Suppressor macrophage treated with lipopolysaccharide for 4 hours (primary cell): ENCODE measurements at places on chromosomes 1 and 21.

DNA sequence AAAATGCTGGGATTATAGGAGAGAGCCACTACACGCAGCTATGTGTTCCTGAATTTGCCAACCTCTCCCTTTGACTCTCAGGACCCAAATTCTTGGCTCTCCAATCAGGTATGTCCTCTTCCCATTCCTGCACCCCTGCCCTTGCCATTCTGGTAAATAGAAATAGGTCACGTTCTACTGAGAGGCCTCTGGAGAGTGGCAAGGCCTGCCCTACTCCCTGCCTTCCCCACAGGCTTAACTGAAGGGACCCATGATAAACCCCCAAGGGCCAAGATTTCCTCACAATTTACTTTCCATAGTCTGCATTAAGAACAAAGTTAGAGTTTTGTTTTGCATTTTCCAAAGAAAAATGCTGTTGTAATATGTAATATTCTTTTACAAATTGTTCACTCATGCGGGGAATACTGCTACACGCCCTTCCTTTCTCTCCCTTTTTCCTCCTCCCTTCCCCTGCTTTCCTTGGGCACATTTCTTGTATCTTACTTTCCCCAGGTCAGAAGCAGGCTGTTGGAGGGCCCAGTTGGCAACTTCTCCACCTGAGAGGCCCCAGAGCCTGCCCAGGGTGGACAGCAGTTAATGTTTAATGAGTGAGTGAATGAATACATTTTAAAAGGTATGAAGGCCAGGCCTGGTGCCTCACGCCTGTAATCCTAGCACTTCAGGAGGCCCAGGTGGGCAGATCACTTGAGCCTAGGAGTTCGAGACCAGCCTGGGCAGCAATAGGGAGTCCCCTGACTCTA lies 33.9 kb upstream of the PUM1 start:
- DNase-seq: no peak

DNA sequence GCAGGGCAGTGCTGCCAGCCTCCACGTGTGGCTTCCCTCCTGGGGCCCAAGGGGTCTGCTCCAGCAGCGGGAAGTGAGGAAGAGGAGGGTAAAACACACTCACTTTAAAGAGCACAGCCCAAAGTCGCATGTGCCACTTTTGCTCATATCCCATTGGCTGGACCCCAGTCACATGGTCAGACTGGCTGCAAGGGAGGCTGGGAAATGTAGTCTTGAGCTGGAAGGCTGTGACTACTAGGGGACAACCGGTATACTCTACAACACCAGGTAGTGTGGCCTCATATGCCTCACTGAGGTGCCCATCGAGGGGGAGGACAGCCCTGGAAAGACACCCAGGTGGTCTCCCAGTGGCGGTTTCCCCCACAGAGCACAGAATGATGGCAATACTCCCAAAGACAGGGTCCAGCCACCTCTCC lies 45.2 kb downstream of the CAMK2N1 start:
- DNase-seq: peak; percentile 23

DNA sequence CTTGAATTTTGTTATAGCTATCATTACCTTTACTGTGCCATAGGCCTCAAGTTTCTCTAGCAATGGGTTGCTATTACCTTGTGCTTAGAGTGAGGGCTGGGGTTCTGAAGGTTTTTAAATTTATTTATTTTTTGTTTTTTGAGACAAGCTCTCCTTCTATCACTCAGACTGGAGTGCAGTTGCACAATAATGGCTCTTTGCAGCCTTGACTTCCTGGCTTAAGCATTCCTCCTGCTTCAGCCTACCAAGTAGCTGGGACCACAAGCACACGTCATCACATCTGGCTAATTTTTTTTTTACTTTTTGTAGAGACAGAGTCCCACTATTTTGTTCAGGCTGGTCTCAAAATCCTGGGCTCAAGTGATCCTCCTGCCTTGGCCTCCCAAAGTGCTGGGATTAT lies 41.5 kb downstream of the SNX27 start:
- peak; percentile 72 for DNase-seq

- no peak for DNase-seq
Observed at GRCh38 chr1:18814874-18815531, 44.5 kb downstream of the TAS1R2 start.

GRCh38 chr1:236812334-236813030 lies 17.4 kb downstream of the MTR start:
- no peak for DNase-seq

GRCh38 chr1:156480411-156481192 lies 20.0 kb downstream of the MEF2D start:
- peak; percentile 85 for DNase-seq

DNA sequence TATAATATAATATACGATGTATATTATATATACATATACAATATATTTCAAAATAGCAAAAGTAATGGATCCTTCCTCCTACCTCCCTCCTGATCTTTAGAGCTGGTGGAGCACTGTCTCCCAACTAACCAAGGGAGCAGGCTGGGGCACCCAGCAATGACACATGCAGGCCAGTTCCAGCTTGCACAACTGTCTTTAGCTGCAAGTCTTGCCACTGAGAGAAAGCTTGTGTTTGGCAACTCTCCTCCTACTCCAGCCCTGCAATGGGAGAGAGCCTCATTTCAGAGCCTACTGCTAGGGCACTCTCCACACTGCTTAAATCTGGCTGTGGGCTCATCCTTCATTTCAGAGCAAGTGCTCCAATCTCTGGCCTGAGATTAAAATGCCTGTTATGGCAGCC lies 469.8 kb upstream of the OLFM3 start:
- no peak for DNase-seq

DNA sequence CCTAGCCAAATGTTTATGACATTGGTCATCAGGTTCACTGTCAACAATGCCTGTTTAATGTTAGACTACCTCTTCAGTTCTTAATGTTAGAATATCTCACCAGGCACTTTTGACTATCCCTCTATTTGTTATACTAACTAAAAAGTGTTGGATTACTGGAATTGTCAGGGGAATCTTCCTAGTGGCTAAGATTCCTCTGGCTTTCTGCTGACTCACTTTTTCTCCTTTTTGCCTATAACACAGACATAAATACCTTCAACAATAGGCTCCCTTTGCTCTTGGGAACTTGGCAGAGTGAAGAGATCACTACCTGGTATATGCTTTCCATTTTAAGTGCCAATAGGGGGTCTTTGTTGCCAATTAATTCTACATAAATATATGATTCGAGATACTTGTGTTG lies 68.5 kb downstream of the TMEM200B start:
- no peak for DNase-seq

- DNase-seq: no peak
Observed at GRCh38 chr1:18058981-18059605, 48.5 kb upstream of the IGSF21 start.

GRCh38 chr1:243325305-243325890 lies 69.6 kb downstream of the SDCCAG8 start:
- DNase-seq: peak; percentile 74

GRCh38 chr1:117970252-117970651 lies 40.7 kb downstream of the WDR3 start:
- DNase-seq: no peak

- no peak for DNase-seq
Observed at GRCh38 chr1:20386323-20387081, 95.8 kb downstream of the VWA5B1 start.

GRCh38 chr1:8858112-8858668 lies 20.3 kb downstream of the ENO1 start:
- no peak for DNase-seq

- DNase-seq: no peak
Observed at GRCh38 chr1:110465038-110465813, 14.3 kb downstream of the PROK1 start.

GRCh38 chr1:206851341-206852010 lies 13.9 kb upstream of the IL20 start:
- DNase-seq: peak; percentile 85

GRCh38 chr1:165235777-165236291 lies 120.7 kb downstream of the LMX1A start:
- no peak for DNase-seq

- peak; percentile 67 for DNase-seq
Observed at GRCh38 chr1:15299806-15300205, 52.8 kb downstream of the FHAD1 start.

- DNase-seq: no peak
Observed at GRCh38 chr1:226706684-226707083, 32.4 kb downstream of the ITPKB start.

DNA sequence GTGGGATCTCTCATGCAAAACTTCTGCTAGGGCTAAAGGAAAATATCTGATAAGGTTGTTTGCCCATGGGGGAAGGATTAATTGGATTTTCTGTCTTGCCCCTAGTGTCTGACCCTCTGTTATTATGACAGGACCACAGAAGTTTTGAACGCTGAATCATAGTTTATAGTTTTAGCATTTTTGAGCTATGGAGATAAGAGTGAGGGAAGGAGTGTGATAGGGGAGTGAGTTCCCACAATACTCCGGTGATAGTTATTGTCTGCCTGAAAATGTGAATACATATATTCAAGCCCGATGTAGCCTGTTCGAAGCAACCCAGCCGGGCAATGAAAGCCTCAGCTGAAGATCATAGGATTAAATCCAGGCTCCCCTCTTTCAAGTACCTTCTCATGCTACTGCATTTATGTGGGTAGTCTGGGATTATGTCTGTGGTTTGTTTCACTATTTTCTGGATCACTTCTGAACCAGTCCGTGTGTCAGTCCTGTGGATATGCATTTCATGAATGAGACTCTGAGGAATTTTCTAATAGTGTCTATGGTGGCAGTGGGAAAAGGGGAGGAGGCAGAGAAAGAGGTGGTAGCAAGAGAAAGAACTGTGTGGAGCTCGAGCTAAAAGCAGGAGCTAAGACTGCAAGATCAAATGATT lies 258.7 kb downstream of the DISC1 start:
- DNase-seq: no peak

DNA sequence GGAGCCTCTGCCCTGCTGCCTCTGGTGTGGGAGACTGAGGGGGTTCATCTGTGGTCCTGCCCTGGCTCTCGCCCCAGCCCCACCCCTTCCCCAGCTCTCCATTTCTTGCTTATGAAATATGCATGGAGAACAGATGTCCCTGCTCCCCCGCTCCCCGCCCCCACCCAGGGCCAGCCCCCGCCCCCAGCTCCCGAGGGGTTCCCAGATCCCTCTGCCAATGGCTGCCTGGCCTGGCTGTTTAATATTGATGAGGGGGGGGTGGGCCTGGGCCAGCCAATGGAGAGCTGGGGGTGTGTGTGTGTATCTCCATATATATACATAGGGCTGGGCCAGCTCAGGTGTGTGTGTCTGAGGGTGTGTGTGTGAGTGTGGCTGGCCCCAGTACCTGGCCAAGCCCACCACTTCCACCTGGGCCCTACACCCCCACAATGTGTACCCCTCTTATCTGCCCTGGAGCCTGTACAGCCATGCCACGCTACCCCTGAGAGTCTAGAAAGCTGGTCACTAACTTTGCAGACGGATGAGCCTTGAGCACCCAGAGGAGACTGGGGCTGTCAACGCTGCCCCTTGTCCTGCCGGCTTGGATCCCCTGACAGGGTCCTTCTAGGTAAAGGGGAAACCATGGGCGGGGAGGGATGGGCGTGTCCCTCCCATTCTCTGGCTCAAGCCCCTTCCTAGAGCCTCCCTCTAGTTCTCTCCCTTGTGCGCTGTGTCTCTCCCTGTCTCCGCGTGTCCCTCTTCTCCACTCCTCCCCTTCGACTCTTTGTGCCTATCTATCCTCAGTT lies at the start of gene NHLH1:
NHLH1 (plus strand) TSS at position 341 of the 785 bp plus-strand sequence. CDS start 3,661 bp downstream, outside the sequence.
- no peak for DNase-seq

GRCh38 chr1:12244078-12244477 lies 14.2 kb downstream of the VPS13D start:
- DNase-seq: peak; percentile 54

GRCh38 chr1:93549811-93550210 lies 101.9 kb downstream of the FNBP1L start:
- DNase-seq: peak; percentile 18

GRCh38 chr21:28788030-28788429 lies 204.6 kb downstream of the LTN1 start:
- DNase-seq: no peak

DNA sequence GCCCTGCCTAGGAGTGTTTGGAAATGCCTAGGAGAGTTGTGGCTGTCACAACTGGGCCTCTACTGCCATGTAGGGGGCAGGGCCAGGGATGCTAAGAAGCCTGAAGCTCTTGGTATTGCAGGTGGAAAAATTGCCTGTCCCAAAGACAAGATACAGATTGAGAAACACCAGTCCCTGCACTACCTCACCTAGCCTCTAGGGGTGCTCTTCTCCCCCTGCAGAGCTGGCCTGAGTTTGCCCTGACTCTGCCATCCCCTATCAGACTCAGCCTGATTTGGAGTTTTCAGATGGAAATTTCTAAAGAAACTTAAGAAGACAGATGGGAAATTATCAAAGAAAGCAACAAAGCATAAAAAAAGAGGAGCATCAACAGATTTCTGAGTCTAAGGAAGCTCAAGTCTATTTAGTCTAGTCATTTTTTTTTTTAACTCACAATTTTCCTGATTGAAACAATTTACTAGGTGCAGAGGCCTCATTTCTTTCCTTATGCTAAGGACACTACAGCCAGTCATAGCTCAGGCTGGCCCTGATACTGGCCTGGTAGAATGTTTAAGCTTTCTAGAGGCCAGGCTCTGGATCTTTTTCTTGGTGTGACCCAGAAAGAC lies 61.4 kb upstream of the LRRN2 start:
- peak; percentile 70 for DNase-seq

DNA sequence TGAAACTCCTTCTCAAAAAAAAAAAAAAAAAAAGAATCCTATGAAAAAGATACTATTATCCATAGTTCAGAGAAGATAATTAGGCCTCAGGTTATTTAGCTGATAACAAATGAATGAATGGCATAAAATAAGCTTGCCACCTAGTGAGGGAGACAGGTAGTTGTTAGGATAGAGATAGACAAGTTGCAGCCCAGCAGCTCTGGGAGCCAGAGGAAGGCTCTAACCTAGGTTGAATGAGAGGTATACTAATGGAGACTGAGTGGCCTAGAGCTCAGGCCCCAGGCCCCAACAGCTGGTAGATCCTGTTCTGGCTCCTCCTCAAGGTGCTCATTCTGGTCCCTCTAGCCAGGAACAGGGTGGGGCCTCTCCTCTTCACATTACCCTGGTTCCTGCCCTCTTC lies 20.6 kb upstream of the RSPO1 start:
- no peak for DNase-seq

DNA sequence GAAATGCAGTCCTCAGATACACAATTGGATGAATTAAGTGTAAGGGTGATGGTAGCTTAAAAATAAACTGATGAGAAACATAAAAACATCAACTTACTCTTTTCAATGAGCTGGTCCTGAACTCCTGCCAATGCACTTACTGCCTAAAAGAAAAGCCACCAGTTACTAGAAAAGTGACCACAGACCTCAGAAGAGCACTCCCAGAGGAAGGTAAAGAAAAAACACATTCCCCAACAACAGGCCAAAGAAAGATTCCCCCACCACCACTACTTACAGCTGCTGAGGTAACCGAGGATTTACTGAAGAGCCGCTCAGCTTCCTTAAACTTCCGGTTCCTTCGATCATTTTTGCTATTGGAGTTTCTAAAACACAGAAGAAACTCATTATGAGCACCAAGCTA lies 5.4 kb downstream of the MEAF6 start:
- DNase-seq: no peak

GRCh38 chr1:225806249-225806648 lies 3.7 kb upstream of the EPHX1 start:
- DNase-seq: no peak

GRCh38 chr1:107413951-107414350 lies 273.1 kb downstream of the NTNG1 start:
- no peak for DNase-seq
